ENCODE measurements at places on chromosomes 2 and 18. TPM values are rescaled to one million over a fixed set of nuclear protein-coding genes. Genes with fewer than 3 reads are reported as not detected.

DNA sequence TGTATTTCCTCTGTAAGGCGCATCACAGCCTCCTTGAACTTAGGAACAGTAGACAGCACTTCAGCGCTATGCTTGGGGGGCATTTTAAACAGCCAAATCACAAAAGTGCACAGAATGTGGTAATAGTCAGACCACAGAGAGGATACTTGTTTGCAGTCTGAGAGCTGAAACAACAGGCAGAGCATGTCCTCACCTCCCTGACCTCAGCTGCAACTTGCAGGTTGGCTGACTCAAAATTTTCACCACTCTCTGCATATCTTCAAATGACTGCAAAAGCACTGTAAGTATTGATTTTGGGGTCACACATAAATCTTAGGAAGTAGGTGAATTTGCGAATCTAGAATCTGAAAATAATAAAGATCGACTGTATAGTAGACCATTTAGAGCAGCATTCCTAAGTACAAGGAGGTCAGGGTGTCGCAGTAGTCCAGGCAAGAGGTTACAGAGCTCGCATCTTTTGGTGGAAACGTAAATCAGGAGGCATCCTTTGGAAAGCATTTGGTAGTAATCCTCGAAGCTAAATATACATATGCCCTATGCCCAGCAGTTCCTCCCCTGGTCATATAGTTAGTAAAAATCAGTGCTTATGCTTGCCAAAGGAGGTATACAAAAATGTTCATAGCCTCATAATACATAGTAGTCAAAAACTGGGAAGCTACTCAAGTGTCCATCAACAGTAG is 108.2 kb upstream of the MYCN start:
- DNase-seq = no peak

DNA sequence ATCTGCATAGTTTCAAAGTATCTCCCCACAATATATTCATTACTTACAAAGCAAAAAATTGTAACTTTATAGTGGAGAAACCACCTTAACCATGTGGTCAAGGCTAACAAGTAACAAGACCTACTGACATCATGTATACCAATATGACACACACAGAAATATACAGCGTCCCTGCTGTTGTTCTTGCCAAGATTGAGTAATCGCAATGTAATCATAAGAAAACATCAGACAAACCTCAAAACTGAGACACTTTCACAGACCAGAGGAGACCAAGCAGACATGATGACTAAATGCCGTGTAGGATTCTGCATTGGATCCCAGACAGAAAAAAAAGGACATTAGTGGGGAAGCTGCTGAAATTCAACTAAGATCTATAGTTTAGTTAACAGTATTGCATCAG is 123.0 kb downstream of the ACAA2 start:
- DNase-seq = peak; percentile 92

- DNase-seq = no peak
Measured at GRCh38 chr18:12248926-12249720, 5.0 kb upstream of the CIDEA start.

- DNase-seq = no peak
Measured at GRCh38 chr2:63891488-63892030, 49.9 kb downstream of the UGP2 start.

- DNase-seq = no peak
Measured at GRCh38 chr2:201275069-201275468, 14.7 kb downstream of the CASP8 start.

DNA sequence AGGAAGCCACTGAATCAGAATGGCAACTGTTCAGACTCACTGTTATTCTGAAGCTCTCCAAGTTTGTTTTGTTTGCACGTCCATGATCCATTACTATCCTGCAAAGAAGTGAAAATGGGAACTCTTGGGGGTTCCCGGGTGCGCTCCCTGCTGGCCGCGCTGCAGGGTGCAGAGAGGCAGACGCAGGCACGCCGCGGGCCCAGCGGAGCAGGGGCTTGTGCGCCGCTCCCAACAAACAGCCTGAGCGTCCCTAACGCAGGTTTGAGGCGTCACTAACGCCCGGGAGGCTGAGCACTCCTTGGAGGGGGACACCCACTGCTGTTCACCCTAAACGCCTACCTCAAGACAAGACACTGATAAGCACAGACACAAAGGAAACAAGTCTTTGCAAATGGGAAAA is 14.3 kb upstream of the PIEZO2 start:
- no peak for DNase-seq

DNA sequence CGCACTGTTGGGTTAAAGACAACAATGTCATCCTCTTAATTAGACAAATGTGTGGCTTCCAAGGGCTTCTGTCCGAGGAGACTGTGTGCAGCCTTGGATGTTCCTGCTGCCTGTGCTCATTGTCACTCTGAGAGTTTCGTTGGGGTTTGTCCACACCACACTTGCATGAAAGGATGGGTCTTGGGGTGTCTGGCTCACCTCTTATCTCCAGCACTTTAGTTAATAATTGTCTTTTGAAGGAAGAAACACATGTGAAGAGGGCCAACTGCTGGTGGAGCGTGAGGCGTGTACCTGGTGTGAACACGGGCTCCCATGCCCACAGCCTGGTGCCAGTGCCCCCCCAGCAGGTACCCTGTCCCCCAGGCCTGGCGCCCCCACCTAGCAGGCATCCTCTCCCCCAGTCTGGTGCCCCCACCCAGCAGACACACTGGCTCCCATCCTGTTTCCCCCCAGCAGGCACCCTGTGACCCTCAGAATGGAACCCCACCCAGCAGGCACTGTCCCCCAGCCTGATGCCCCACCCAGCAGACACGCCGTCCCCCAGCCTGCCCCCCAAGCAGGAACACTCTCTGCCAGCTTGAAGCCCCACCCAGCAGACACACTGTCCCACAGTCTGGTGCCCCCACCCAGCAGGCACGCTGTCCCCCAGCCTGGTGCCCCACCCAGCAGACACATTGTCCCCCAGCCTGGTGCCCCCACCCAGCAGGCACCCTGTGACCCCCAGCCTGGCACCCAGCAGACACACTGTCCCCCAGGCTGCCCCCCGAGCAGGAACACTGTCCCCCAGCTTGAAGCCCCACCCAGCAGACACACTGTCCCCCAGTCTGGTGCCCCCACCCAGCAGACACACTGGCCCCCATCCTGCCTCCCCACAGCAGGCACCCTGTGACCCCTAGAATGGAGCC is 96.3 kb upstream of the TMEM18 start:
- no peak for DNase-seq

- DNase-seq = no peak
Measured at GRCh38 chr2:170229125-170229524, 51.2 kb downstream of the MYO3B start.

- no peak for DNase-seq
Measured at GRCh38 chr2:28209864-28210263, 182.8 kb upstream of the FOSL2 start.

- no peak for DNase-seq
Measured at GRCh38 chr18:75531212-75531850, 103.8 kb upstream of the SMIM21 start.

DNA sequence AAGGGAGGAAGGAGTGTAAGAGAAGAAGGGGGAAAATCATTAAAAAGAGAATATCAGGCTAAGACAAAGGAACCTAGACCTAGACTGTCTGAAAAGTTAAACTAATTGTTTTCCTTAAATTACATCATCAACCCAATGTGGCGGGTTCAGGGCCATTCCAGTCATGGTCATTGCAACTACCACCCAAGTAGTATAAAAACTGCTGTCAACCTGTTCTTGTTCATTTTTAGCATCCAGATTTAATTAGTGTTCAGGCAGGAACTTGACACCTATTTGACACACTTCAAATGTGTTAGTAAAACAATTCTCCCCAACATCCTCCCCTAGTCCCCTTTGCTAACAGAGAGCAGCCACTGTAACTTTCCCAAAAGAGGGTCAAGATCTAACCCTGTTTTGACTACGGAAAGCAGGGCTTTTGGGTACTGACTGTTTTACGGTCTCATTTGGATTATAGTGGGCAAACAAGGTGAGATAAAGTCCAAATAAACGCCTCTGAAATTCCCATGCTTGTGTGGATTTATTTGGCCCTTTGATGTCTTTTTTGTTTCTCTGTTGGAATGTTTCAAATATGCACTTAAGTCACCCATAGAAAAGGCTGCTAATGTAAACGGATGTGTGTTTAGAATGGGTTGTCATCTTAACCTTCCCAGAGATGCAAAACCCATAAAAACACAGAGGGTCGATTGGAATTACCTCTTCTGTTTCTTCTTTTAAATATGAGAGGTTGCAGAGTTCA is 19.3 kb upstream of the TANC1 start:
- no peak for DNase-seq

DNA sequence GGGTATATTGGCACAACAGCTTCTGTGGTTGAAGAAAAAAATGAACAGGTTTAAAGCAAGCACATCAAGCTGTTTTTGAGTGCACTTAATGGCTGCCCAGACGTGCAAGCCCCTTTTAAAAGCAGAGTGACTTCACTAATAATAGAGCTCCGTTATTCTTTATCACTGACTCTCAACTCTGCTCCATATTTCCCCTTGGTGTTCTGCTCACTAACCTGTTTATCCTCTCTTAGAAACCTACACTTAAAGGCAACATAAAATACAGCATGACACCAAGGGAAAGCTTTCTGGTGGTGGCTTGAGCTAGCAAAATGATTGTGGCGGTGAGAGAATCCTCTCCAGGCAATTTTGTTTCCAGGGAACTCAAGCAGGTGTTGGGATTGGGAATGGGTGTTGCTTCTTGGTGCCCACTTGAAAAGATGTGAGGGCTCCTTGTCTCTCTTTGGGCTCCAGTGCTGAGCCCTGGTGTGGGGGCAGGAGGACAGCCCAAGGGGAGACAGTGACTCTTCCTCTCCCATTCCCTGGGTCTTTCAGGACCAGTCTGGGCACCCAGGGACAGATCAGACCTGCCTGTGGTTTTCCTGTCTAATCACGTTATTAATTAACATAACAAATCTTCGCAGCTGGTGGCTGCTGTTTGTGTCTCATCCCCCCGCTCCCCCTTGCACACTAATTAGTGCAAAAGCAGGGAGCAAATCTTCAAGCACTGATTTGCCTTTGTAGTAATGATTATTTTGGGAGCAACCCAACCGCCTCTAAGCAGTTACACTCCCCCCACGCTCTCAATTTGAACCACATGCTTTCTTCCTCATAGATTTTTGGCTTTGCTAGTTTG is 289.4 kb upstream of the CXCR4 start:
- DNase-seq = no peak

DNA sequence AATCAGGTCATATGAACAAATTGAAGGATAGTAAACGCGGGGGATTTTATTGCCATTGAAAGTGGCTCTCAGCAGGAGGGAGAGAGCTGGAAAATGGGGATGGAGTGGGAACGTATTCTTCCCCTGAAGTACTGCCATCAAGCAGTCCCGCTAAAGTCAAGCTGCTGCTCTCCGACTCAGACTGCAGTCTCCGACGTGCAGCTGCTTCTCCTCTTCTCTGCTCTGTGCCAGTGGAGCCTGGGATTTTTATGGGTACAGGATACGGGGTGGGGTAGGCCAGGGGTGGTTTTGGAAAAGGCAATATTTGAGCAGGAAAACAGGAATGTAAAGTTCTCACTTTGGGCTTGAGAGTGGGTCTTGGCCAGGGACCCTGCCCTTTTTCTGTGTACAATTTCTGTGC is 33.0 kb downstream of the KCTD18 start:
- DNase-seq = no peak

DNA sequence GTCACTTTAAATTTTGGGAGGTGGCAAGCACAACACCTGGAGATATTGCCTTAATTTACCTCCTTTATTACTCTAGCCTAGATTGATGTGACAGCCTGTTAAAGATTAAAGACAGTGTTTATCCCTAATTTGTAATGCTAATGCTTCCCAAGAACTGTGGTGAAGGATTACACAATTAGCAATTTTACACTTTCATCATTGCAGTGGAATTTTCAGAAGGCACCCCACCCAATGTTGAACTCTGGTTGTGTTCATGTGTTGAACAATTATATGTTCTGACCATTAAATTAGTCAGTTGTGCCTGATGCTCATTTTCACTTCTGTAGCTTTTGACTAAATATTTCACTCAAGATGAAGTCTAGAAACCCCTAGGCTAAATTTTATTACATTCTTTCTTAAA is 317.1 kb upstream of the CWC22 start:
- DNase-seq = no peak

DNA sequence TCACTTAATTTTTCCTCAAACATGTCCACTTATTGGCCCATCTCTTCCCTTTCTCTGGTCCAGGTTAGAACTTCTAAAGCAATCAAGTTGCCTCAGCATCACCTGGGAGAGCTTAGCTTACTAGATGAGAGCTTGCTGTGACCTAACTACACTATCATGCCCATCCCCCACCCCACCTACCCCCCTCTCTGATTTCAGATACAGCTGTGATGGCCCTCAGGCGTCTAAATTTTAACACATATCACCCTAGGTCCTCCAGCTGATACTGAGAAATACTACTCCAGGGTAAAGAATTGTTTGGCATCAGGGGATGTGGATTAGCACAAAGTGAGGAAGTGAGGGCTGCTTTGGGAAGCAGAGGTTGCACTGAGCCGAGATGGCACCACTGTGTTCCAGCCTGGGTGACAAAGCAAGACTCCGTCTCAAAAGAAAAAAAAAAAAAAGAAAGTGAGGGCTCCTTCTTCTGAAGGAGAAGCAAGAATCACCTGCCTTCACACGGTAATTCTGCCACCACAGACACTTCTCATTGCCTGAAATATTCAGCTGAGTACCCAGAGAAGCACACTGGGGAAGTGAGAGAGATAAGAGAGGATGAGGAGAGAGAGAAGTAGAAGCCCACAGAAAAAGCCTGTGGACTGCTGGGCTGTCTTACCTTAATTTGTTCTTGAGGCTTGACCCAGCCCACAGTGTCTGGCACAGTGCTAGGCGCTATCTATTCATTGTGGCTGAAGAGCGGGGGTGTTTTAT is 263.4 kb downstream of the ASXL3 start:
- DNase-seq = no peak

GRCh38 chr18:30450927-30451326 is 591.6 kb downstream of the DSC3 start:
- no peak for DNase-seq

DNA sequence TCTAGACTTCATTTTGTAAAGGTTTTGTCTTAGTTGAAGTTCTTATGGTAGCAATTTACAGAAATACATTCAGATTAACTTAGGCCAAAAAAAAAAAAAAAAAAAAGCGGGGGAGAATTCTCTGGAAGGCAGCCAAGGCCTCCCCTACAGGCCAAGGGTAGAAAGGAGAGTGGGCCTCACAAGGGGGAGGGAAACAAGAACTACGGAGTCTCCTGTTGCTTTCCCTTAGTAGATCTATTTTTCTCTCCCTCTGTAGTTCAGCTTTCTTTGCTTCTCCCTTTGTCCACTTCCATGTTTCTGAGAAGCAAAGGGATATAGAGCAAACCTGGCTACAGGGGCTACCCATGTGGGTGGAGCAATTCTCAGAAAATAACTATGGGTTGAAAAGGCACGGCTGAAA is 2.4 kb upstream of the STK11IP start:
- no peak for DNase-seq

GRCh38 chr2:85675866-85676548 is 8.0 kb upstream of the SFTPB start:
- DNase-seq = no peak

GRCh38 chr2:222608081-222608480 is 47.8 kb downstream of the FARSB start:
- no peak for DNase-seq

- no peak for DNase-seq
Measured at GRCh38 chr18:3140342-3140741, 79.4 kb downstream of the MYOM1 start.

GRCh38 chr2:35989503-35989902 is 366.1 kb upstream of the CRIM1 start:
- no peak for DNase-seq

Gene CRACDL
- total RNA-seq = not detected

Gene POTEJ
- total RNA-seq = not detected

Gene SCN3A
- total RNA-seq = 1.3 TPM

Gene SERPINB12
- not detected for total RNA-seq

Gene C2orf78
- 0.45 TPM for total RNA-seq

All from H4 (cell line).